ENCODE measurements at places on chromosomes 13 and 19.

- DNase-seq = no peak
Measured at GRCh38 chr19:989381-990081, 5.4 kb downstream of the WDR18 start.

DNA sequence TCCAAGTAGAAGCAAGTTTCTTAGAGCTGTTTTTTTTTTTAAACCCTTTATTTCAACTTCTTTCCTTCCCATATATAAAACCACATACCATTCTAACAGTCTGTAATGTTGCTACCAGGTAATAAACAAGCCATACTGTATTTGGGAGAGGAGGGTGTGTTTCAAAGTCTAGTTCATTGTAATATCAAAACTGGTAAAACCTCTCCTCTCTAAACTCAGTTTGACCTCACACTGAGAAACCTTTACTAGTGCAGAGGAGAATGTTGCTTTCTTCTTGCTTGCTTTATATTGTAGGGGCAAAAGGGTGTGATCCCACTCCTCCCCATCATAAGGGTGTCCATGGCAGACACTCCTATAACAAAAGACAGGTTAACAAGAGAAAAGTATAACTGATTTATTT, 155.1 kb downstream of the GGACT start:
- DNase-seq = no peak

DNA sequence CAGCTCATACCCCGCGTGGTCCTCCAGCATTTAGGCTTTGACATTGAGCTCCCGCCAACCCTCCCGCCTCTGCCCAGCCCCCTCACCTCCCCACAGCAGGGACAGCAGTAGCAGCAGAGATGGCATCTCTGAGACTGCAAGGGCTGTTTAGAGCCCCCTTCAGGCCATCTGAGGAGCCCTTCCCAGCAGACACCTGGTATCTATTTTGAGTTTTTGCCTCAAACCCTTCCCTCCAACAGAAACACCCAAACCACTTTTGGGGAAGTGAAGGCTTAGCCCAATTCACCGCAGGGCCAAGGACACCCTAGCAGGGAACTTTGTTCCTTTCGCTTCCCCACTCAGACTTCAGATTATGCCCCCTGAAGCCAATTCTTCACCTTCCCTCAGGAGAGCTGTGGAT, 6.3 kb upstream of the ZNF175 start:
- no peak for DNase-seq

GRCh38 chr13:49532593-49532992, 36.8 kb downstream of the PHF11 start:
- no peak for DNase-seq

DNA sequence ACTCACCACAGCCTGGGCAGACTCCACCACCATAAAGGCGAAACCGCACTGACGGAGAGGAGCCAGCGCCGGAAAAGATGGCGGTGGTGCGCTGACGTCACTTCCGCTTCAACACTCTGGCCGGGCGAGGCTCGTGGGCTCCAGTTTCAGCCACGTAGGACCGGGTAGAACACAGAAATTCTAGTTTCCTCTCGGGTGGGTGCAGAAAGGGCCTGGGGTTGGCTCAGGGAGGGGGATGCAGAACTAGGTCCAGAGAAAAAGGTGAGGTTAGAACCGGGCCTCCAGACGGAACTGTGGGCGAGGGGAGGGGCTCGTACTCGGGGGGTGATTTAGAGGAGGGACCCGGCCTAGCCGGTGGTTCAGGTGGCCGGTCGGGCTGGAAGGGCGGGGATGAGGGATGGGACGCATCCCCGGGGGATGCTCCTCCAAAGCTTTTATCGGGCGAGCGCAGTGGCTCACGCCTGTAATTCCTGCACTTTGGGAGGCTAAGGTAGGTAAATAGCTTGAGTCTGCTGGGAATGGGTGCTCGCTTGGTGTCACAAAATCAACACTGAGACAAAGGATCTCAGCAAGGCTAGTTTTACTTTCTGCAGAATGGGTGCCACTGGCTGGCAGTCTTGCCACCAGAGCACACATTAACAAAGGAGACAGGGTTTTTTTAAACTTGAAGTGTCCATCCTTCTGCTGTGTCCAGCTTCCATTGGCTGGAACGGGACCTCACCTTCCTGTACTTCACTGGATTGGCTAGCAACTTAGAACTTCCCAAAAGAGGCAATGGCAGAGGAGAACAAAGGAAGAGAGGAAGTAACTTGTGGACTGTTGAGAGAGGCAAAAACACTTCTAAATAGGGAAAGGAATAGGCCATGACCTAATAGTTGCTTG, at the start of gene ZNF561:
ZNF561 (minus strand) TSS at position 77 of the 882 bp plus-strand sequence. CDS start 1,776 bp downstream, outside the sequence.
- DNase-seq = peak; percentile 88

GRCh38 chr19:51668216-51668615, 21.6 kb upstream of the SIGLEC14 start:
- no peak for DNase-seq

DNA sequence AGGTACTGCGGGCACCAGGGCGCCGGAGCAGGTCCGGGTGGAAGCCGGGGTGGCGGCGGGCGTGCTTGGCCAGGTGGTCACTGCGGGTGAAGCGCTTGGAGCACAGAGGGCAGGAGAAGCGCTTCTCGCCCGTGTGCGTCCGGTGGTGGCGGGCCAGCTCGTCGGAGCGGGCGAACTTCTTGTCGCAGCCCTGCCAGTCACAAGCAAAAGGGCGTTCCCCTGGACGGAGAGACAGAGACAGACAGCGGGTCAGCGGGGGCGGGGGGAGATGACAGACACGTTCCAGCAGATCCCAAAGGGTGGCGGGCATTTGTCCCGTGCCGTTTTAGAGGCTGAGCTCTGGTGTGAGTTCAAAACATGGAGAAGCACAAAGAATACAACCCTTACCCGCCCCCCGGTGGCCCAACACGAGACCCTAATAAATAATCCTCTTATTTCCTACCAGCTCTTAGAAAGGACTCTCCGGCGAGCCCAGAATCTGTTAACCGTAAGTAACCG, 6.3 kb upstream of the REXO1 start:
- DNase-seq = no peak
